ENCODE measurements at places on chromosomes 5 and 9.

- no peak for DNase-seq
Observed at GRCh38 chr5:126402621-126403555, 20.3 kb upstream of the GRAMD2B start.

- no peak for DNase-seq
Observed at GRCh38 chr5:179124273-179124852, 64.2 kb downstream of the ZNF354C start.

- DNase-seq, result peak; percentile 92
Observed at GRCh38 chr9:72473474-72474261, 47.7 kb upstream of the TMC1 start.

DNA sequence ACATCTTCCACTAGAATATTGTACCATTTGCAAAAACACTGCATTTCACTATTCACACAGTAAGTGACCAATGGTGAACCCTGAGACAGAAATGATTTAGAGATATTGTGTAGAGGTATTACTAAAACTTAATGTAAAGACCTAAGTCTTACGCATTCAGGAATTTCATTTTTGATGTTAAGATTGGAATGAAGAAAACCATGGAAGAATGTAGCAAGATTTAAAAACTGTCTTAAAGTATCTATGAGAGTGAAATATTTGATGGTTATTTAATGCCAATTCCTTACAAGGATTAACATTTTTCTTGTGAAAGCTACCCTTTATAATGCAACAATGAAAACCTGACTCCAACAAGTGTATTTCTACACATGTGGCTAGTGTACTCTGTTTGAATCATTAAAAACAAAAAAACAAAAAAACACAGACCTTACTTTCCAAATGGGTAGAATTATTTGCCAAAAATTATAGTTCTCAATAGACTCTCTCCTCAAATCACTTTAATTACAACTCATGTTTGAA is 172.0 kb downstream of the NNT start:
- DNase-seq, result no peak

DNA sequence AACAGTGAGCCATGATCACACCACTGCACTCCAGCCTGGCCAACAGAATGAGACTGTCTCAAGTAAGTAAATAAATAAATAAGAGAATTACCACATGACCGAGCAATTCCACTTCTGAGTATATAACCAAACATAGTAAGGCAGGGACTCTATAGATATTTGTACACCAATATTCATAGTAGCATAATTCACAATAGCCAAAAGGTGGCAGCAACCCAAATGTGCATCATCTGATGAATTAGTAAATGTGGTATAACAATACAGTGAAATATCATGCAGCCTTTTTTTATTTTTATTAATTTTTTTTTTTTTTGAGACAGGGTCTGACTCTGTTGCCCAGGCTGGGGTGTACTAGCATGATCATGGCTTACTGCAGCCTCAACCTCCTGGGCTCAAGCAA is 33.1 kb downstream of the ALDH7A1 start:
- no peak for DNase-seq

DNA sequence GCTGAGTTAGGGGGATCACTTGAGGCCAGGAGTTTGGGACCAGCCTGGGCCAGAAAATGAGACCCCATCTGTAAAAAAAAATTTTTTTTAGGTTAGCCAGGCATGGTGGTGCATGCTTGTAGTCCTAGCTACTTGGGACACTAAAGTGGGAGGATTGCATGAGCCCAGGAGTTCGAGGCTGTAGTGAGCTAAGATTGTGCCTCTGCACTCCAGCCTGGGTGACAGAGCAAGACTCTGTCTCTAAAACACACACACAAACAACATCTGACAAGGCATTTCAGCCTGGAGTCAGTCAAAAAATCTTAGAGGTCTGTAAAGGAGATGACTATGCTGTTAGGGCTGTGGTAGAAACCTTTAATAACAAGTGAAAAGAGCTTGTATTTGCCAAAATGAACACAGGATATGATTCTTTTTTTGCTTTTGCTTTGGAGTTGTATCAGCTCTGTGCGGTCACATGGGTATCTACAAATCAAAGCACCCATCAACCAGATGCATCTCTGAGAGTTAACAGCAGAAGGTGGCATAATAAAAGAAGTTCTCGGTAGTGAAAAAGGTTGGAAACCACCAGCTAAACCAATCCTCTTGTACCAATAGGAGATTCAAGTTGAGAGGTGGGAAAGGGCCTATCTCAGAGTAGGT is 3.6 kb upstream of the PSMD5 start:
- DNase-seq, result no peak

- DNase-seq, result no peak
Observed at GRCh38 chr5:91092859-91093783, 290.0 kb downstream of the ARRDC3 start.

DNA sequence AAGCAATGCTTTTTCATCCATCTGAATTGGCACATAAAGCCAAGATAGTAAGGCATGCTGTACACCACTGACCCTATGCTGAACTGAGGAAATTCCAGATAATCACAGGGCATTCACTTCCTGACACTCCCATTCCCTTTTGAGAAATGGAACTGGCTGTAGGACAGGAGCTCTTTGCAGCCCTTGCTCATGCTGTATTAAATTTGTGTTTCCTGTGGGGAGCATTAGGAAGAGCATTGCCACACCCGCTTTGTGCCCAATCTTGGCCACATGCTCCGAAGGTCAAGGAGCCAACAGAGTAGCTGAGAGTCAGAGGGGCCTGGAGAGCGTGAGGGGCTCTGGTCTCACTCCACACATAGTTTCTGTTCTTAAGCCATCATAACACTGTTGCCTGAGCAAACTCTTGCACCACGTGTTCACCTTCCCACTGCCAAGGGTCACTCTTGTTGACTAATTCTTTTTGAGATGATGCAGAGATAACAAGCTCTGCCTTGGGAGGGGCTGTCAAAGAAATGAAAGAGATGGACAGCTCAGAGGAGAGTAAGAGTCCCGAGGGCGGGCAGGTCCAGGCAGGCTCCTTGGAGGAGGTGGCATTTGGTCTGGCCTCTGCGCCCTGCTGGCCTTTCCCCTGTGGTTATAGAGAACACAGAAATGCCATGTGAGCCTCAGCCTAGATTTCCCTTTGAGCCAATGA is 31.7 kb upstream of the ARAP3 start:
- no peak for DNase-seq

GRCh38 chr9:80175286-80176150 is 603.8 kb downstream of the TLE4 start:
- DNase-seq, result peak; percentile 50

- no peak for DNase-seq
Observed at GRCh38 chr5:149616727-149617285, 35.5 kb downstream of the ARHGEF37 start.

DNA sequence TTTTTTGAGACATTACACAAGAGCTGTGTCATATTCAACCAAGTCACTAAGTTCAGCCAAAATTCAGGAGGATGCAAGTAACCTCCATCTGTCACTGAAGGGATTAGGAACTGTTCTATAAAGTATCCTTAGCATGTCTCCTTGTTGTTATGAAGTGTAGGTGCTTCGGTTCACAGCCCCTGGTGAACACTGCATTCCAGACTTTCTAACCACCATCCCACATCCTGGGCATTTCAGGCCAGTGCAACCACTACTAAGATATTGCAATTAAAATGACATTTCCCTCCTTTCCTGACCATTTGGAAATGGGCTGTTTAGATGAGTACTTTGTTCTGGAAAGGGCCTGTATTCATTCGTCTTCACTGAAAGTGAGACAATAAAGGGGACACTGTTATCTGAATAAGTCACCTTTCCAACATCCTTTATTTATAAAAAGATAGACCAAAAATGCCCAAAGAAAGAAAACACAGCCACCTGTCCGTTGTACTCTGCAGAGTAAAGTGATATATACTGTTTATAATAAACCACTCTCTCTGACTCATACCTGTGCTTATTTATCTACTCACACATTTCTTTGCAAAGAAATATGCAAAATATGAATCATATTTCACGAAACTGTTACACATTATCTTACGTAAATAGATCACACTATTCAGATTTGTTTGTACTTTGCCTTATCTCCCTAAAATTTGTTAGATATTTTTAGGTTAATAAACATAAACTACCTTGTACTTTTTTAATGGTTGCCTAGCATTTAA is 861.9 kb downstream of the CDH18 start:
- DNase-seq, result no peak

DNA sequence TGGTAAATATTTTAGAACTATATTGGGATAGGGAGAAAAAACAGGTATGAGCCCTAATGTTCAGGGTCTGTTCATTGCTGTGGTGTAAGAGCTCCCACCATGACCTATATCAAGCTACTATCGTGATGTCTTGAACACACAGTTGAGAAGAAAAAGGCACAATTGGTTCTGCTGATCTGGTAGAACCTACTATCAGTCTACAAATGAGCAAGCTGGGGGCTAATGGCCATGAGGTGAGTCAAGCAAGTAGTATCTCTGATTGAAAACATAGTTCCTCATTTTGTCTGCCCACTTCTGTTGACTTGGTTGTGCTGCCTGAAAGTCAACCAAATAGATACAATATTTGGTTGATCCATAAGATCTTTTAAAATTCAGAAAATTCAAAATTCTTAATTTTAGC is 1026.3 kb downstream of the CDH12 start:
- DNase-seq, result no peak

GRCh38 chr5:88507261-88507660 is 238.6 kb upstream of the TMEM161B start:
- DNase-seq, result no peak

- DNase-seq, result peak; percentile 85
Observed at GRCh38 chr9:96619491-96620180, at the start of gene CDC14B. CDC14B (minus strand) TSS chr9:96619843; CDS start chr9:96619378, 465 bp downstream.

All from suppressor macrophage treated with lipopolysaccharide for 1 hour (primary cell).